AG08395 (cell line): ENCODE measurements at places on chromosomes 12 and 14.

GRCh38 chr14:105890474-105891220 lies 364.3 kb downstream of the TMEM121 start:
- no peak for DNase-seq

DNA sequence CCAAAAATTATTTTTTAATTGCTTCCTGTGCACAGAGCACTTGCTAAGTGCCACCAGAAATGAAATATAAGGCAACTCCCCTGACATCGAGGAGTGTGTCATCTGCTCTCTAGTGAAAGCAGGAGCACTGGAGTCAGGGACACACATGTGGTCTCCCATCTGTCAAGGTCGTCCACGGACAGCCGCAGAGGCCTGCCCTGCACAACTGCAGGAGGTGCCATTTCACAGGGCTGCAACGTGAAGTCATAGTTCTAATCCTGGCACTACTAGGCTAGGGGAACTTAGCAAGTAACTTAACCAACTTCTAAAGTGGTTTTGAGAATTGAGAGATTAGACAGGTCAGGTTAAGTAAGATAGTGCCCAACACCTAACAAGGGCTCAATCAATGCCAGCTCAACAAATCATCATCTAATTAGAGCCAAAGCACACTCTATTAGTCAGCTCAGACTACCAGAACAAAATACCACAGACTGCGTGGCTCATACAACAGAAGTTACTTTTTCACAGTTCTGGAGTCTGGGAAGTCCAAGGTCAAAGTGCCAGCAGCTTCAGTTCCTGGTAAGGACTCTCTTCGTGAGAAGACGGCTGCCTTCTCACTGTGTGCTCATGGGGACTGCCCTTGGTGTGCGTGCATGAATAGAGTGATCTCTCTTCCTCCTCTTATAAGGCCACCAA lies 30.7 kb downstream of the FOXN3 start:
- DNase-seq, result peak; percentile 28

GRCh38 chr12:13144266-13144828 lies 40.9 kb upstream of the GSG1 start:
- DNase-seq, result no peak

- DNase-seq, result no peak
Observed at GRCh38 chr12:54372113-54372806, 8.0 kb upstream of the GPR84 start.

DNA sequence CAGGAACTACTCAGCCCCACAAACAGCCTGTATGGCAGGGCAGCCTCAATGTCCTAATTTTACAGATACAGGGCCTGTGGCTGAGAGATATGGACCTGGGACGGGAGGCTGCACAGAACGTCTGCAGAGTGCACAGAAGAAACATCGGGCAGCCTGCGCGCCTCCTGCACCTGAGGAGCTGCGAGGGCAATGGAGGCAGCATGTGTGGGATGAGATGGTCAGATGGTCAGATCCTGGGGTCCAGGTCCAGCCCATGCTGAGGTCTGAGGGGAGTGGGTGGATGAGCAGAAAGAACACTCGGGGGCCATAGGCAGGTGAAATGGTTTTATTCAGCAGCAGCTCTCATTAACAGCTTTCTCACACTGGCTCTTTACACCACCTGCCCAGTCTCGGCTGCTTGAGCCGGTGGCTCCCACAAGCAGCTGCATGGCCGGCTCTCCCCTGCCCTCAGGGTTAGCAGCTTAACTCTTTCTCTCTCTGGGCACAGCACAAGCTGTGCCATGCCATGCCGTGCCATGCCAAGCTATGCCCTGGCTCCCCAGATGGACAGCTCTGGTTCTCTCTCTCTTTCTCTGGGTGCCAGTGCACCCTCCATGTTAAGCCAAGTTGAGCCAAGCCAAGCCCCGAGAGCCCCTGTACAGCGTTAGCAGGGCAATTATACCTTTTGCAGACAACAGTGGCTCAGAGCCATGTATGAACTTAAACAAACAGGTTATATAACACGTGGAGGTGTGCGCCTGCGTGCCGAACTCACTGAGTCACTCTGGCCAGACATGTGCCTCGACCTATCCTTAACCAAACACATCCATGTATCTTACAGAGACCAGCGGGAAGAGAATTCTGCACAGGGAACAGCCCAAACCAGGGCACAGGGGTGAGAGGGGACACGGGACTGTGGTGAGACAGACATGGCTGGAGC lies 47.6 kb downstream of the RIMBP2 start:
- no peak for DNase-seq

- DNase-seq, result peak; percentile 52
Observed at GRCh38 chr14:28751467-28752058, 15.0 kb upstream of the FOXG1 start.

DNA sequence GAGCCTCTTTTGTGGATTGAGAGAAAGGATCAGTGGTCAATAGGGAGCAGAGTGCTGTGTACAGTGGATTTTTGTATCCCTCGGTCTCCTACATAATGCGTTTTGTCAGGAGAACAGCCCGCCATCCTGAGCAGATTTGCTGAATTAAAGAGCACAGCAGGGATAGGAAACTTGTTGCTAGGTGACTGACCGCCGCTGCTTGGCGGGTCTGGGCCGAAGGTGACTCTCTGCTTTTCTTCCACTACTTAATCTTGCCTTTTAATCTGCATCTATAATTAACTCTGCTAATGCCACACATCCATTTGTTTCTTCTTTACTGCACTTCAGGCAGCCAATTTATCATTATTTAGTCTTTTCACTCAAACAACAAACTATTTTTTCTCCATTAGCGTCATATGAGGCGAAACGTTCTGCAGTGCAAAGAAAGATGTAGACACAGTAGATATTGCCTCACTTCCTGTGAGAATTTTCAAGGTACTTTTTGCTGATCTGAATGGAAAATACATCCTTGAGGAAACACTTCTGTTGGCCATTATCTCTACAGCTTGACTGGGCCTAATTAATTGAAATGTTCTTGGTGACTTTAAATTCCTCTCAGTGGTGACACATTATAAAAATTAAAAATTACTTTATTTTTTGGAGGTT lies 108.0 kb downstream of the PPM1A start:
- no peak for DNase-seq

DNA sequence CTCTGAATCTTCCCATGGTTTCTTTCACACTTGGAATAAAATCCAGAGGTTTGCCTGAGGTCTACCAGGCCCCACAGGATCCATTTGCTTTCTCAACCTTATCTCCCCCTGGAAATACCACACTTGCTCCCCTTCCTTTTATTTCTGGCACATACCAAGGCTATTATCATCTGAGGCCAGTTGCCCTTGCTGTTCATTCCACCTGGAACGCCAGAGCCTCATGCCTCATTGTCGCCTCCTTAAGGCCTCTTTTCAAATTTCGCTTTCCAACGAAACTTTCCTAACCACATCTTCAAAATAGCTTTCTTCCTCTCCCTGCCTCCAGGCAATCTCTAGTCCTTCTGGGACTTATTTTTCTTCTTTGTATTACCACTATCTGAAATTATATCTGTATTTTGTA lies 11.2 kb upstream of the LRIG3 start:
- DNase-seq, result no peak

DNA sequence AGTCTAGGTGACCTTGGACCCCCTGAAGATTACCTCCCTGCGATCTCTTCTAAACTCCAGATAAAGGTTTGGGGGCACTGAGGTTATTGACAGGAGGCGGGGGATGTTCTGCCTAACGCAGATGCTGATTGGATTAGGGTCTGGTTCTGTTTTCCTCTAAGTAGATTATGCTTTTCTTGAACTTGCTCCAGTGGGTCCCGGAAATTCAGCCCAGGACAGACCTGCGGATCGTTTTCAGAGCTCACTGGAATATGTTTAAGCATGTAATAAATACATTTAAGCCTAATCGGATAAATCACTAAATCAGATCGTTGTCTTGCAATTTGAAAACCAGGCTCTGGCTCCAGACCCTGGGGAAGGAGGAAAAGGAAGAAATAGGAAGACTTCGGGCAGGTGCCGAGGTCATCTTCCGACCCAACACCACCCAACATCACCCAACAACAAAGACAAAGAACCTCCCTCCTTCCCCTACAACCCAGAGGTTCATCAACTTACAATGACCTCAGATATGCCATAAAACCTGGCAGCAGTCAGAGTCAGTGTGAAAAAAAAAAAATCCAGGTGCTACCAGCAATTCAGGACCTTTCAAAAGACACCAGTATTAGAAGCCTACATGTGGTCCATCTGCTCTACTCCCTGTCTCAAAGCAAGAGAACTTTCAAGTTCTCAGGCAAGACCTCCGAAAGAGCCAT lies 148.4 kb downstream of the KSR2 start:
- DNase-seq, result no peak

DNA sequence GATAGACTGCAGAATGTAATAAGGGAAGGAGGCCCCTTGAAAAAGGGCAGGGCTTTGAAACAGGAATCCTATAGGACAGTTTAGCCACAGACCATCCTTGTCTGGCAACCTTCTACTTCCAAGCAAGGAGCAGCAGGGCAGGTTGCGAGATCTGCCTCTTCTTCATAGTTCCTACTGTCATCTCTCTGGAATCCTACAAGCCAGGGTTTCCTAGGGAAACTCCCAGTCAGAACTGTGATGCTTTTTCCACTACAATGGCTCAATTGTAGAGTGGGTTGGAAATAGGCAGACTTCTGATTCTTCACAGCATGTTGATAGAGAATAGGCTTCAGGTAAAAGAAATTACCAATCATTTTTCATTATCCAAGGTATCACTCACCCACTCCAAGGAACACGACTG lies 186.3 kb downstream of the DACT1 start:
- peak; percentile 40 for DNase-seq

DNA sequence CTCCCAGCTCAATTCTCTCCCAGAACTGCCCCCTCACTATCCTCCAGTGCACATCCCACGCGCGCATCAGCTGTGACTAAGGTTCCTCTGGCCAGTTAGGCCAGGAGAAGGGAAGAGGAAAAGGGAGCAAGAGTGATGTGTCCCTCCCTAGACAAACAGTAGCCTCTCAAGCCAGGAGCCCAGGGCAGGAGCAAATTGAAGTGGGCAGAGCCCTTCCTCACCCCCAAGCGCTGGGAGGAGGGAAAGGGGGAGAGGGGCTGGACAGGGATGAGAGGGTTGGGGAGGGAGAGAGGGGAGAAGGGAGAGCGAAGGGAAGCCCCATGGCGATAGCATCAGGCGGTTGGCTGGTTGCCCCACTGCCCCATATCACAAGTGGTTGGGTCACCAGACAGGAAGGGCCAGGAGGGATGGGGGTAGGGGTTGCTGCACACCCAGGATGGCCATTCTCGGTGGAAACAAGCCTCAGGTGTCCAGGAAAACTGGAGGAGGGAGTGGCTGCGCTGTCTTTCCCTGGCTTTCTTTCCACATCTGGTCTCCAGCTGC lies 1.1 kb downstream of the CD63 start:
- no peak for DNase-seq

- DNase-seq, result no peak
Observed at GRCh38 chr14:101365329-101366158, 195.8 kb upstream of the DIO3 start.

DNA sequence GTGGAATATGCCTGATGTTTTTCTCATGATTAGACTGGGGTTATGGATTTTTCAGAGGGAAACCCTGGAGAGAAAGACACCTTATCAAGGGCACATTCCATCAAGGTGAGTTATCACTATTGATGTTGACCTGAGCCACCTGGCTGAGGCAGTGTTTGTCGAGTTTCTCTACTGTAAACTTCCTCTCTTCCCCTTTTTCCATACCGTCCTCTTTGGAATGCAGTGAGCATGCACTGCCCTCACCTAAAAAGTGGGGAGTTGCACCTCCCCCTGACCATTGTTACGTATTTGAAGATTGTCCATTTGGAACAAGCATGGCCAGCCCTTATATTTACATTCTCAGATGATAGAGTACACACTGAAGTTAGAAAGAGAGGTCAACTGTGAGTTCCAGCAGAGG lies 53.9 kb upstream of the PWP1 start:
- DNase-seq, result no peak

DNA sequence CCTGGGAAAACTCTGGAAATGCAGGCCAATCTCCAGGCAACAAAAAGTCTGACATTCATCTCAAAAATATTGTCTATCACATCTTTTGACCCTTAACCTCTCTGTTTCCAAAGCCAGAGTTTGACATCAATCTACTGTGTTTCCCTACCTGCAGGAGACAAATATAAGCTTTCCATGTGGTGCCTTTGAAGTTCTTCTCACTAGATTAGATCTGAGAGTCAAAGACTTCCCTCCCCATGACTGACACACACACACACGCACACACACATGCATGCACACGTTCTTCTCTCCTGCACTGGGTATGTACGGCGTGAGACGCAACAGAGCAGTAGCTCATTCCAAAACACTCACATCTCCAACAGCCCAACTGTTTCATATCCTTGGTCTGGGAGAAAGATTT lies 8.1 kb upstream of the ITPR2 start:
- DNase-seq, result no peak

GRCh38 chr12:27869567-27869966 lies 89.5 kb upstream of the MANSC4 start:
- no peak for DNase-seq

- DNase-seq, result no peak
Observed at GRCh38 chr12:4156317-4156716, 117.2 kb upstream of the CCND2 start.

DNA sequence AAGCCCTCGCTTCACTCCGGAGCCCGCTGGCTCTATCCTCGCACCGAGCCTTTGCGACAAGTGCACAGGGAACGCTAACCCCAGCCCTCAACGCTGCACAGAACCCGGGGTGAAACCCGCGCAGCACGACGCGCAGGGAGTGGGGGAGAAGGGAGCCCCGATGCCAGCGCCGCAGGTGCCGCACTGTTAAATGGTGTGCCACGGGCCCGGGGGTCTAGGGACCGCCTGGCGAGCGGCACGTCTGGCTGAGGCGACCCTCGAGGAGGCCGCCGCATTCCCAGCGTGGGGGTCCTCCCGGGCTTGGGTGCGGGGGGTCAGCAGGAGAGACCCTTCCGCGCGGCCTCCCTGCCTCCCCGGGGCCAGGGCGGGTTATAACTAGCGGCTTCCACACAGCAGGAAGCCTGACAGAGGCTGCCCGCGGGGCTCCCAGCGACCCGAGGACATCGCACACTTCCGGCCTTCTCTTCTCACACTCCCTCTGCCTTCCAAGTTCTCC lies 23.8 kb upstream of the LRTM2 start:
- peak; percentile 18 for DNase-seq

GRCh38 chr14:100791348-100791735 lies 34.6 kb upstream of the MEG3 start:
- DNase-seq, result no peak

- no peak for DNase-seq
Observed at GRCh38 chr12:61367281-61367785, 892.9 kb upstream of the USP15 start.

- peak; percentile 56 for DNase-seq
Observed at GRCh38 chr14:91911474-91912032, 35.9 kb downstream of the FBLN5 start.

GRCh38 chr12:100955139-100955538 lies 160.6 kb downstream of the ANO4 start:
- DNase-seq, result no peak
